ENCODE measurements at places on chromosomes 11 and 22.

DNA sequence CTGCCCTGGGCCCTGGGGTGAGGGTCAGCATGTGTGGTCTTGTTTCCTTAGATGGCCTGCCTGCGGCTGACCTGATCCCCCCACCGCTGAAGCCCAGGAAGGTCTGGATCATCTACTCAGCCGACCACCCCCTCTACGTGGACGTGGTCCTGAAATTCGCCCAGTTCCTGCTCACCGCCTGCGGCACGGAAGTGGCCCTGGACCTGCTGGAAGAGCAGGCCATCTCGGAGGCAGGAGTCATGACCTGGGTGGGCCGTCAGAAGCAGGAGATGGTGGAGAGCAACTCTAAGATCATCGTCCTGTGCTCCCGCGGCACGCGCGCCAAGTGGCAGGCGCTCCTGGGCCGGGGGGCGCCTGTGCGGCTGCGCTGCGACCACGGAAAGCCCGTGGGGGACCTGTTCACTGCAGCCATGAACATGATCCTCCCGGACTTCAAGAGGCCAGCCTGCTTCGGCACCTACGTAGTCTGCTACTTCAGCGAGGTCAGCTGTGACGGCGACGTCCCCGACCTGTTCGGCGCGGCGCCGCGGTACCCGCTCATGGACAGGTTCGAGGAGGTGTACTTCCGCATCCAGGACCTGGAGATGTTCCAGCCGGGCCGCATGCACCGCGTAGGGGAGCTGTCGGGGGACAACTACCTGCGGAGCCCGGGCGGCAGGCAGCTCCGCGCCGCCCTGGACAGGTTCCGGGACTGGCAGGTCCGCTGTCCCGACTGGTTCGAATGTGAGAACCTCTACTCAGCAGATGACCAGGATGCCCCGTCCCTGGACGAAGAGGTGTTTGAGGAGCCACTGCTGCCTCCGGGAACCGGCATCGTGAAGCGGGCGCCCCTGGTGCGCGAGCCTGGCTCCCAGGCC is 12.7 kb downstream of the TMEM121B start:
- no peak for DNase-seq

- no peak for DNase-seq
Observed at GRCh38 chr11:73326929-73327811, 19.1 kb downstream of the ARHGEF17 start.

- DNase-seq: peak; percentile 23
Observed at GRCh38 chr22:19522881-19523239, 1.4 kb downstream of the CLDN5 start.

GRCh38 chr11:93529707-93530467 is 13.3 kb downstream of the SMCO4 start:
- no peak for DNase-seq

DNA sequence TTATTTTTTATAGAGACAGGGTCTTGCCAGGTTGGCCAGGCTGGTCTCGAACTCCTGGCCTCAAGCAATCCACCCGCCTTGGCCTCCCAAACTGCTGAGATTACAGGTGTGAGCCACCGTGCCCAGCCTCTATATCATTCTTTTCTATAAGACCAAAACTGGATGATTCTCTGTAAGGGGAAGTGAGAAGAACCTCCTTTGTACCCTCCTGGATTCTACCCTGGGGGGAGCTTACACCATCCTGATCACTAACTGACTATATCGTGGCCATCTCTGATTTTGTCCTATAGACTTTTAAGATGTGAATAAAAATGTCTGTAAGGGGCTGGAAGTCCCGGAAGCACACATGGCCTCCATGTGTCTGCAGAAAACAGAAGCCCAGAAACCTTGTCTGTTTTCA is 9.1 kb downstream of the PIWIL4 start:
- no peak for DNase-seq

DNA sequence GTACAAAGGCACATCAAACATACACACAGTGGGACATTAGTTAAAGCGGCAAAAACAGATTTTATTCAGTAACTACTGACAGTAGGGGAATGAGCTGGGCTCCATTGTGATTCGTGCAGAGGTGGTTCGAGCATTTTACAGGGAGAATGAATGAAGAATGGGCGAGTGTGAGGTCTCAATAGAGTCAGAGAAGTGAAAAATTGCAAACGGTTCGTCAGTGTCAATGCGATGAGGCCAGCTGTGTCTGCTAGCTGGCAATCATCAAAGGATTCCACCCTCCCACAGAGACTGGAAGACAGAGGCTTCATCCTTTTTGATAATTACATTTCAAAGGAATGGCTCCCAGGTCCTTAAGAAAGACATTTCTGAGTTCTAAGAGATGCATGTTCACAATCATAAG is 17.4 kb downstream of the OR4D9 start:
- no peak for DNase-seq

- DNase-seq: no peak
Observed at GRCh38 chr11:46246521-46246920, 30.9 kb upstream of the CREB3L1 start.

GRCh38 chr22:27318516-27318915 is 483.0 kb downstream of the MN1 start:
- no peak for DNase-seq

- peak; percentile 78 for DNase-seq
Observed at GRCh38 chr22:25125693-25126357, 73.8 kb upstream of the CRYBB3 start.

DNA sequence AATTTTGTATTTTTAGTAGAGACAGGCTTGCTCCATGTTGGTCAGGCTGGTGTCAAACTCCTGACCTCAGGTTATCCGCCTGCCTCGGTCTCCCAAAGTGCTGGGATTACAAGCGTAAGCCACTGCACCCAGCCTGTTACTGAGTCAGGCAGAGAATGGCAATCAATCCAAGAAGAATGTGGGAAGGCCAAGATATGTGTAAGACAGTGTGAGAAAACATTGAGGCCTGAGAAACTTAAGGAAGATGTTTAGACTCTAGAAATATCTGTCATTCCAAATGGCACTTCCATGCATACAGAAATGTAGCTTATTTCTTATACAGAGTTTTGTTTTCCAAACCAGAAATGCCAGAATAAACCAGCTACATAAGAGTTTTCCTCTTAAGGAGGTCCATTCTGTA is 248.5 kb downstream of the ETS1 start:
- no peak for DNase-seq

GRCh38 chr11:59223611-59224010 is 10.9 kb upstream of the MPEG1 start:
- DNase-seq: no peak

DNA sequence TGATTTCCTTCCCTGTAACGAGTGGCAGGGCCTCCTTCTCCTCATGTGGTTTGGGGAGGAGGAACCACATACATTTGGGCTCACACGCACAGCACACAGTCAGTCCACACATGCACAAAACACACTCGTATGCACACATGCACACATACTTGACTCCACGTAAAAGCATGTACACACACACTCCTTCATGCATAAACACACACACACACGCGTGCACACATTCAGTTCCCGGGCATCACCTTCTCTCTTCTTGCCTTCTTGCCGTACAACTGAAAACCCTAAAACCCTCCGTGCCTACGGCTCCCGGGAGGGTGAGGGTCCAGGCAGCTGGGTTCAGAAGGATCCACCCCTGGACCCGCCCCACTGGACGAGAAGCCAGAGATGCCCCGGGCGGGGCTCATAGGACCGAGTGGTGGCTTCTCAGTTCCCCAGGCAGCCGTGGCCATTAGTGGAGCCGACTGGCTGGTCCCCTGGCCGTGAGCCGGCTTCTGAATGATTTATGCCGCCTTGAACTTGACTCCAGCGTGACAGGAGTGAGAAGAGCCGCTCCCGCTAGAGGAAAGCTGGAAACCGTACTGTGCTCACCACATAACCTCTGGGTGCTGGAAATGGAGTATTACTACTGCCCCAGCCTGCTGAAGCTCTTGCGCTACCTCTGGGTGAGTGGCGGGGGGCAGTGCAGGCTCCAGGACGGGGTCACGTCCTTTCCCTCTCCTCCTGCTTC is 117.4 kb downstream of the KIAA1671 start:
- no peak for DNase-seq

GRCh38 chr11:34050581-34051348 is 766 bp upstream of the CAPRIN1 start:
- DNase-seq: peak; percentile 79

DNA sequence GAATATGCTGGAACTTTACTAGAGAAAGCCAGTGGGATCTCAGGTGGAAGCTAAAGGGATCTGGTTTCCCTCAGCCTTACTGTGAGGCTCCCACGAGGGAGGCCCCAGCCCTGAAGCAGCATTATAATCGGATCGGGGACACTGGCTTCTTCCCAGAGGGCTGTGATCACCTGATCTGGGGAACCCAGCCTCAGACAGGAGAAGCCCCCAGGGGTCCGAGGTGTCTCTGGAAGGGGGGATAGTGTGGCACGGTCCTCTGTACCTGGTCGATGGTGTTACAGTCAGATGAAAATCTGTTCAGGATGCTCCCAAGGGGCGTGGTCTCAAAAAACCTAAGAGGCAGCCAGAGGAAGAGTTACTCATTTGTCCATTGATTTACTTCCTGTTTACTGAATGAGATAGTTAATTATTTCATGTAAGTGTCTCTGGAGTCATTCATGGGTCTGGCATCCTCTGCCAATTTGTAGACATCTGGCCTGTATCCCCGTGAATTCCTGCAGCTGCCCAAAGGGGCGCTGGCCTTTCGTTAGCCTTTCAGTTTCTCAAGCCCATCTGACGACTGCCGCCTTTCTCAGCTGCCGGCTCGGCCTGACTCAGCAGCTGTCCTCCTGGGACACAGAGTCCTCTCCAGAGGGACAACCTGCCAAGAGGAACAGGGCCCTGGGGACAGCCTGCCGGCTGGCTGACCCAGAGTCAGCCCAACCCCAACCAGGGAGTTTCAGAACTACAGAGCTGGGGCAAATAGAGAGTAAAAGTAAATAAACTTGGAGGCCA is 17.0 kb upstream of the KCNJ11 start:
- peak; percentile 33 for DNase-seq

- peak; percentile 15 for DNase-seq
Observed at GRCh38 chr11:75946531-75947530, 131.8 kb downstream of the UVRAG start.

DNA sequence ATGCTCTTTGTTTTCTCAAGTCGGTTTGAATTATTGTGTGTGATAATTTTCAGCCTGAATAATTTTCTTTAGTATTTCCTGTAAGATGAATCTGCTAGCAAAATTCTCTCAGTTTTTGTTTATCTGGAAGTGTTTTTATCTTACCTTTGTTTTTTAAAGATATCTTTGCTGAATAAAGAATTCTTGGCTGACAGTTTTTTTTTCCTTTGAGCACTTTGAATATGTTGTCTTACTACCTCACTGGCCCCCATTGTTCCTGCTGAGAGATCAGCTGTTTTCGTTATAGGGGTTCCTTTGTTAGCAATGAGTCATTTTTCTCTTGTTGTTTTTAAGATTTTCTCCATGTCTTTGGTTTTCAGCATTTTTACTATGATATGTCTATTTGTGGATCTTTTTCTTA is 63.0 kb downstream of the HORMAD2 start:
- DNase-seq: no peak

GRCh38 chr11:94151903-94152677 is 23.4 kb downstream of the PANX1 start:
- DNase-seq: no peak

DNA sequence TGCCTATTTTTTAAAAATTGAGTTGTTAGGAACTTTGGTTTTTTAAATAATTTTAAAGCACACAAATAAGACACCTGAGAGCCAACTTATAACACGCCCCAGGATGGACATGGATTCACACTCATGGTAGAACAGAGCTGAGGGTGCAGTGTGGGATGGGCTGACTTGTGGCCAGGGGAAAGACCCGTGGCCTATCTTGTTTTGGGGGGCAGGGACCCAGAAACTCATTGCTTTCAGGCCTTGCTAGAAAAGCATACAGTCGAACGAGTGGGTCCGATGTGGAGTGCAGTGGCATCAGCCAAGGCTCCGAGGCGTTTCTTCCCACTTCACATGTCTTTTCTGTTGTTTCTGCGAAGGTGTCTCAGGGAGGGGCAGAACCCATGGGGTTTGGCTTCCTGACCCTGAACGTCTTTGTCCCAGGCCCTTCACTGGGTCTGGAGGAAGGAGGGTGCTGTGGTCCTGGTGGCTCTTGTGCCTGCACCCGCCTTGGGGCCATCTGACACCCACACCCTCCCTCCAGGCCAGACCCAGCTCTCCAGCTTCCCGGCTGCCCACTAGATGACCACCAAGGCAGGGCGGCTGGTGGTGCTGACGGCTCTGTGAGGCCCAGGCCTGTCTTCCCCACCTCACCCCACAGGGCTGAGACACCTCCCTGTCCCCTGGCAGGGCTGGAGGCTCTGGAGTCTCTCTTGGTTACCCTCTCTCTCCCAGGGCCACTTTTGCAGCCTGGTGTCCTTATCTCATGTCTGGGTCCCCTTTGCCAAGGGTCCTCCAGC is 120.8 kb downstream of the KCNQ1 start:
- DNase-seq: no peak

DNA sequence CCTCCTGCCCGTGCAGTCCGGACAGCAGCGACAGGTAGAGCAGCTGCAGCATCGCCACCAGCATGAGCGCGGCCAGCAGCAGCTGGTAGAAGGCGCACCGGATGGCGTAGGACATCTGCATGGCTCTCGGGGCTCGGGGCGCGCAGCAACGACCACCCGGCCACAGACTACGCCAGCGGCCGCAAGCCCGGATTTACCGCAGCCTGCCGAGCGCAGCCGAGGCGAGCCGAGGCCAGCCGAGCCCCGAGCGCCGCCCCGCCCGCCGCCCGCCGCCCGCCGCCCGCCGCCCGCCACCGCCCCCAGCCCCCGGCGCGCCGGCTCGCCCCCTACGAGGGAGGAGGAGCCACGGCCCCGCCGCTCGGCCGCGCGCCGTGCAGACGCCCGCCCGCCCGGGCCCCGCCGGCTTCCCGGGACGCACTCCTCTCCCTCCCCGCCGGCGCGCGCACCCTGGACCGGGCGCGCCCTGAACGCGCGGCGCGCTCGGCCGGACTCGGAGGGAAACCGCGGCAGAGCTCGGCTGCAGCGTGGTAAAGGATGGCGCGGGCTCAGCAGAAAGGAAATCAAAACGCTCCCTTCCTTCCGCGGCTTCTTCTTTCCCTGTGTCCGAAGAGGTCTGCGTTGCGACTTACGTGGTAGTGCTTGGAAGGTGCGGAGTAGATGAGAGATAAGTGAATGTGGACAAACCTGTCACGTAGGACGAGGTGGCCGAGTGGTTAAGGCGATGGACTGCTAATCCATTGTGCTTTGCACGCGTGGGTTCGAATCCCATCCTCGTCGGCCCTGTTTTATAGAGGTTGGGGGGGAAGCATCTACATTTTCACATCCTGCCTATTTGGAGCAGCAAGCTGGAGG is at the start of gene B4GAT1:
Gene B4GAT1 (minus strand): TSS at position 205 of the 852 bp plus-strand sequence. CDS start 84 bp downstream, at position 121.
- peak; percentile 87 for DNase-seq

- peak; percentile 85 for DNase-seq
Observed at GRCh38 chr11:12167061-12168000, 56.9 kb downstream of the MICAL2 start.

Data from NCI-H146 (cell line).